Activated CD4-positive, alpha-beta T cell treated with anti-CD3 and anti-CD28 coated beads, Interleukin-2, amount 50 U/mL, for 48 hours (primary cell): ENCODE measurements at places on chromosomes 12 and 14.

DNA sequence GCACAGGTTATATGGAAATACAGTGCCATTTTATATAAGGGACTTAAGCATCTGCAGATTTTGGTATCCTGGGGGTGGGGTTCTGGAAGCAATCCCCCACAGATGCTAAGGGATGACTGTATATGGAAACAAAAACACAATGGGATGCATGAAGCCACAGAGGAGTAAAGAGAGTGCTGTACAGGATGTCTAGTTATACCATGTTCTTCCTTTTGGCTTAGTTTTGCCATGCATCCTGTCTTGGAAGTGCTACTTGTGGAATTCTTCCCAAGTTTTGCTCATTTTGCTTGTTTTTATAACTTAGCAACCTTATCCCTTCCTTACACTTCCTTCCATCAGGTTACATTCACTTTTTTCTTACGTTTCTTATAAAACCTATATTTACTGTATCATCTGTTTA, 55.6 kb downstream of the TRMT5 start:
- no peak for DNase-seq

DNA sequence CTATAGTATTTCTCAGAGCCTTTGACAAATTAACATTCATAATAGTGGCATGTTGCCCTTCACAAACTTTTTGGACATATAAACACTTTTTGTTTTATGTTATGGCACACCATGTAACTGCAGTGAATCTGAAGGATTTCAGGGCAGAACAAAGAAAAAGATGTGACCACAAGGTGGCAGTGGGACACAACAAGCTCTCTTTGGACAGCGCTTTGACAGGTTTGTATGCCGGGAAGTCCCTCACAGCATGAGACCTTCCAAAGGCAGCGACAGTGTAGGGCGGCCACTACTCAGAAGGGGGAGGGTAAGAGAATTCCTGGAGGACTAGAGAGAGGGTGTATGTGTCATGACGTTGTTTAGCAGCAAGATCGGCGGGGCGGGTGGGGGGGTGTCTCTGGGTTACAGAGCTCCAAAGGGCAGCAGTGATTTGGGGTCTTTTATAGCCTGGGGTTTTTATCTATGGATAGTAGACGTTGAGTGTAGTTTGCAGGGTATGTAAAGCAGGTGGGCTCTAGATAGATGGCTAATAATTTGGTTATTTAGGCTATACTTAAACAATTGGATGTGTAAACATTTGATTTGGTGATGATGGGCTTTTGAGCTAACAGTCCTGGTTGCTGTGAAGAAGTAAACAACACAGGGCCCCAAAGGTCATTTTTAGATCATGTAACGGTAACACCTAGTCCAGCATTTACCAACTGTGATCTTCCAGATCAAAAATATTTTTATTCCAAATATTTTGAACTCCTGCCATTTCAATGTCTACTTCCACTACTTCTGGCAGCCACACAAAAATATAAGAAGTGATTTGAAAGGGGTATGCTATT, 22.9 kb downstream of the ETFBKMT start:
- peak; percentile 53 for DNase-seq

DNA sequence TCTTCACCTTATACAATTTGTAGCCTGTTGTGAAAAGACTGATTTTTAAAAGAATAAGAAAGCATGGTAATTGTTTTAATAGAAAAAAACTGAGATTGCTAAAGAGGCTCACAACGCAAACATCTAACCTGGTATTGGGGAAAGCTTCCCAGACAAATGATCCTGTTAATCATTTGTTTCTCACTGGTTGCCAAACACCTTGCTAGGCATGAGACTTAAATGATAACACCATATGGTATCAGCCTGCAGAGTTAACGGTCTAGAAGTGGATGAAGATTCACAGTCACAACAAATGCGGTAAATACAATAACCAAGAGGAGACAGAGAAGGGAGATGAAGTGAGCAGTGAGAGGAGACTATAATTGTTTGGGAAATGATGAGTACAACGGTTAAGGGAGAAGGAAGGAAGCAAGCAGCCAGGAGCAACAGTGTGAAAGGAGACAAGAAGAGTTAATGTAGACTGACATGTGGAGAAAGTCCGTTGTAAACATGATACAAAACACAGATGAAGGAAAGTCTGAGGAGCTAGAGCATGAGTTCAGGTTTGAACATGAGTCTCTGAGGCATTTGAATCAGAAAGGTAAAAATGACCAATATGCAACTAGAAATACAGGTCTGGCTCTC, 19.8 kb downstream of the GXYLT1 start:
- no peak for DNase-seq

DNA sequence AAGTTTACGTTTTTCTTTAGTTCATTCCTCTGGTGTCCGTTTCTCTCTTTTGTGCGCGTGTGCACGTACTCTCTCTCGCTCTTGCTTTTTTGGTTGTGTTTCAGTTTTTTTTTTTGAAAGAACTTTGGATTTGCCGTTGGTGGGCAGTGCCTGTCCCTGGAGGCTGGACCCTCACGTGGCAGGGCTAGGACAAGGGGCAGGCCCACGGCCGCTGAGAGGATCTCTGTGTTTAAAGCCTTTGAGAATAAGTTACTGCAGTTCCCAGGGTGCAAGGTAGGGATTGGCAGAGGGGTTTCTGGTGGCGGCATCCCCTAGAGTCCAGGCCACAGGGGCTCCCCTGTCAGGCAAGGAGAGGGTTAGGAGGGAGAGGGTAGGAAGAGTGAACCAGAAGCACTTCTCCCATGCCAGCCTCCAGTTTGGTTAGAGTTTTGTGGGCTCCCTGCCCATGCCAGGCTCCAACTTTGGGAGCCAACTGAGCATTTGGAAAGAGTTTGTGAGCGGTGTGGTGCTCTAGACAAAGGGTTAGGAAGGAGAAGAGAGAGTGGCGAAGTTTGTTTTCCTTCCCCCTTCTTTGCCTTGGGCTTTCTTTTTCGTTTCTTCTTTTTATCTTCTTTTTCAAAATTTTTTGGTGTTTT, 30.5 kb downstream of the ZFHX2 start:
- no peak for DNase-seq

DNA sequence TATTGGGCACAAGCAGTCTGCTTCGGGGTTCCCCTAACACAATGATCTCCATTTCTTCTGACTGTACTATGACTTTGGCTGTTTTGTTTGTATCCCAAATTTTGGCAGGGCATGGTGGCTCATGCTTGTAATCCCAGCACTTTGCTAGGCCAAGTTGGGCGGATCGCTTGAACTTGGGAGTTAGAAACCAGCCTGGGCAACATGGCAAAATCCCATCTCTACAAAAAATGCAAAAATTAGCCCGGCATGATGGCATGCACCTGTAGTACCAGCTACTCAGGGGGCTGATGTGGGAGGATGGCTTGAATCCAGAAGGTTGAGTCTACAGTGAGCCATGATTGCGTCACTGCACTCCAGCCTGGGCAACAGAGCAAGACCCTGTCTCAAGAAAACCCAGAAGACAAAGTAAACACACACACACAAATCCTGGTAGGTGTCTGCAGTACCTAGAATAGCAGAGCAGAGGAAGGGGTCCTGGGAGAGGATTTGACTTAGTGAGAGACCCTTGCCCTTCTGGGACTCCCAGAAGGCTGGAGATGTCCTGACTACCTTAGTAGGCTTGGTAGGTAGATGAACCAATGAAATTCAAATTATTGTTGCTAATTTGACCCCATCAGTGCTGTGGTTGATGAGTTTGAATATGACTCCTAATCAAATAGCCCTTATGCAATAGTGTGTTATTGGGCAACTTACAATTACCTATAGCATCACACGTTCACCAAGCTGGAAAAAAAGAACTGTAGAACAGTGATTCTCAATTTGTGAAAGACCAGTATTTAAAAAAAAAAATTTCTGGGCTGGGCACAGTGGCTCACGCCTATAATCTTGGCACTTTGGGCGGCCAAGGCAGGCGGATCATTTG, 6.8 kb upstream of the AEBP2 start:
- DNase-seq, result no peak

DNA sequence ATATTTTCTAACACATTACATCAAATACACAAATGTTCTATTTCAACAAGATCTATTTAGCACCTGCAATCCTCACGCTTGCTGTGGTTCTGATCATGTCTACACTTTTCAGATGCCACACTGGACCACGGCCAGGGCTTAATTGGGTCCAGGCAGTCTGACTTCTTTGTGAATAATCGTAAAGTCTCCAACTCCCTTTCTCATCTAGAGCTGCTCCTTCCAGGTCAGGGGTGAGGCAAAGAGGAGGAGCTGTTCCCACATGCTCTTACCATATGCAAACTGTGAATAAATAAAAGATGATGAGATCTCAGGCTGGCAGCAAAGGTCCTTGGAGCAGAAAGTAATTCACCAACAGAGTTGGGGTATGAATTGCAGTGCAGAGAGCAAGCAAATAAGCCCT, 316.6 kb downstream of the GLT1D1 start:
- DNase-seq, result no peak

DNA sequence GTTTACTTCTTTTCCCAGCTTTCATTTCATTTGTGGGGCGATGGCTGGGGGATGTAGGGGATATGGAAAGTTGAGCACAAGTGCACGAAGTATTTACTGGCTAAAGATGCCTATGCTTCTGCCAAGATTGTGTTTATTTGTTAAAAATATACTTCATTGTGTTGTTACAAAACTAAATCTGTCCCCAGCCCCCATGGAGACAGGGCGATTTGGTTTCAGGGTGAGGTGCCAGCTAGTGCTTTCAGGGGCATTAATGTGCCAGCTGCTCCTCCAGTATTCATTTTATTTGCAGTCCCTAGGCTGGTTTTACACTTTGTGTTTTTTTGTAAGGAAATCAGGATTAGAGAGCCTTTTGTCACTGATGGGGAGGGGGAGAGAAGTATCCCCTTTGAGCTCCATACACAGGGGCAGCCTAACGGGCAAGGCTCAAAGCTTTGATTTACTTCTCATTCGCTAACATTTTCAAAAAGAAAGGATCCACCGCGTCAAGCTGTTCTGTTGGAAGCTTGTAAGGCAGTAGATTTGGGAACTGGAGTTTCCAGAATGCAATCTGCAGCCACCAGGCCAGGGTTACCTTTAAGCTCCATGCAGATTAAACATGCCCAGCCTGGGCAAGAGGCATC, 198.7 kb upstream of the PLEKHG7 start:
- DNase-seq, result no peak

DNA sequence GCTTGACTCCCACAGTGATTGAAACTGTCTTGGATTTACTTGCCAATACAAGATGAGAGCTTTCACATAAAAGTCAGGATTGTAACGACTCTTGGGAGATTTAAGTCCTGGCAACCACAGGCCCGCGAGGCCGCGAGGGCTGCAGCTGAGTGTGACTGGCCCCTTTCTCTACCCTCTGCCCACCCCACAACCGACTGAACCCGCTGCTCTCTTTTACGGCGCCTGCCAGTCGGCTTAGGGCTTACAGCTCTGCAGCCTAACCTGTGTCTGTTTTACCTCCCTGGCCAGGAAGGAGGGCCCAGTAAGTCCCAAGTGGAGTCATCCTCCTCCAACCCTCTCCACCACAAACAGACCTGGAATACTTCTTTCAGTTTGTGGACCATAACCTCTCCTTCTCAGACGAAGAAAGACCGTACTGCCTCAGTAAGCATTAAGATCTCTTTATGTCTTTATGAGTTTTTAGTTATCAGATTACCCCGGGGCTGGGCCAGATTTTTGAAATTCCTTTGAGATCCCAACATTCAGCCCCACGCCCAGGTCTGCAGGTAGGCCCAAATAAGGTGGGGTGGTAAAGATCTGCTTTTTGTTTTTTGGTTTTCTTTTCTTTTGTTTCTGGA, 12.6 kb upstream of the TIGAR start:
- no peak for DNase-seq

- no peak for DNase-seq
Measured at GRCh38 chr12:123329799-123330198, 34.8 kb downstream of the SBNO1 start.

DNA sequence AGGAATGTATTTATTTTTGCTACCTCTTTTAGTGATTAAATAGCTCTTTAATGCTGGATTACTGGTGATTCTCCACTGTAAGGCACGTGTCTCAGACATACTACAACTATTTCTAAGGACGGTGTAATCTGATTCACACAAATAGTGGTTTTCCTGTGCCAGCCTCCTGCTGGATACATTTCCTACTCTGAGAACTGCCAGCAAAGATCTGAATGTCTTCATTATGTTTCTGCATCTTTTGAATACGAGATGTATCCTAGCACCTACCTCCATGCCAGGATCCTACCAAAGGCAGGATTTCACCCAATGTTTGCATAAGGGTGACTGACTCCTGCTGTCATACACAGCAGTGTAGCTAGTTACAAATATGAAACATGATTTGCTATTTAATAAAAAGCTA, 120.6 kb downstream of the PRICKLE1 start:
- DNase-seq, result no peak

GRCh38 chr12:2397356-2398045, 344.7 kb downstream of the CACNA1C start:
- no peak for DNase-seq

- peak; percentile 68 for DNase-seq
Measured at GRCh38 chr12:111056618-111057521, 136.5 kb upstream of the MYL2 start.

DNA sequence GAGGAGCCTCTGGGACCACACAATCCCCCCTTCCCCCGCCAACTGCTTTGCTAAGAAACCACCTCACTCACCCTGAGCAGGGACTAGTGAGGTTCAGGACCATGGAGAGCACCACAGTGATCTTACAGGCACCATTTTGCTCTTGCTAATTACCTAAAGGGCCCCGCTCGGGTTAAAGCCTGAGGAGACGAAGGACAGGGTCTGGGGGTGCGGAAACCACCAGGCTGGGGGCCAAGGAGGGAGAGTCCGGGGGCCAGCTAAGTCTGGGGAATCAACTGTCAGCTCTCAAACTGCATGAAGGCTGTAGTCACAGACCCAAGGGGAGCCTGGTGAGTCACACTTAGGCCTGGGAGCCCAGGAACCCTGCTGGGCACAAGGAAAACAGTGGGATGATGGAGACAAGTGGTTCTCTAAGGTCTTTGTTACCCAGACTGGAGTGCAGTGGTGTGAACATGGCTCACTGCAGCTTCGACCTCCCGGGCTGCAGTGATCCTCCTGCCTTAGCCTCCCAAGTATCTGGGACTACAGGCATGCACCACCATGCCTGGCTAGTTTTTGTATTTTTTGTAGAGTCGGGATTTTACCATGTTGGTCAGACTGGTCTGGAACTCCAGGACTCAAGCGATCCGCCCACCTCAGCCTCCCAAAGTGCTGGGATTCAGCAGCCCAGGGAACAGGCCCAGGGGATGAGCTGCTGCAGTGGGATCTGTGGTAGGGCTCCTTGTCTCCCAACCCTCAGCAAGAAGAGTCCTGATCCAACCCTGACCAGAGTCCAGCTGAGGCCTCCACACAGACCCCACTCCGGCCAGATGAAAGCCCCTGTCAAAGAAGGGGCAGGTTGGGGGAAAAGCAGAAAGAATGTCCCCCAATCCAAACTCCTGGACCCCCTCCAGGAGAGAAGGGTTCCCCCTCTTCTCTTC, 98.8 kb downstream of the CALM1 start:
- DNase-seq, result peak; percentile 24

- DNase-seq, result no peak
Measured at GRCh38 chr12:60255044-60255443, 659.2 kb downstream of the SLC16A7 start.
